NAMALWA (cell line): ENCODE measurements at places on chromosomes 1 and 21.

GRCh38 chr1:145777357-145778145, 46.3 kb downstream of the RNF115 start:
- no peak for DNase-seq

DNA sequence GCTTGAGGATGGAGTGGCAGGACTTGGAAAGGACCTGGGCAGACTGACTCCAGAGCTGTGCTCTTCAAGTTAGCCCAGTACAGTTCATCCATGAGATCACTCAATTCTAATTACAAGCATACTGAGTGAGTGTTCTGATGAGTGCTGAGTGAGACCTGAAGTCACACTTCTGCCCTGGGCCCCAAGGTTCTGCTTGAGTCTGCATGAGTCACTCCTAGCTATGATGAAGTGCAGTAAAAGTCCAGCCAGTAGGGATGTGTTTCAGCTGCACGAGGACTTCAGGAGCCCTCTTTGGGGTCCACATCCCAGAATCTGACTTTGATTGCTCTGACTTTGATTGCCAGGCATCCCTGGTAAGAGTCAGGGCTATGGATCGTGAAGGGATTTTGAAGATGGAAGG, 35.8 kb downstream of the PLEKHA6 start:
- DNase-seq, result no peak

DNA sequence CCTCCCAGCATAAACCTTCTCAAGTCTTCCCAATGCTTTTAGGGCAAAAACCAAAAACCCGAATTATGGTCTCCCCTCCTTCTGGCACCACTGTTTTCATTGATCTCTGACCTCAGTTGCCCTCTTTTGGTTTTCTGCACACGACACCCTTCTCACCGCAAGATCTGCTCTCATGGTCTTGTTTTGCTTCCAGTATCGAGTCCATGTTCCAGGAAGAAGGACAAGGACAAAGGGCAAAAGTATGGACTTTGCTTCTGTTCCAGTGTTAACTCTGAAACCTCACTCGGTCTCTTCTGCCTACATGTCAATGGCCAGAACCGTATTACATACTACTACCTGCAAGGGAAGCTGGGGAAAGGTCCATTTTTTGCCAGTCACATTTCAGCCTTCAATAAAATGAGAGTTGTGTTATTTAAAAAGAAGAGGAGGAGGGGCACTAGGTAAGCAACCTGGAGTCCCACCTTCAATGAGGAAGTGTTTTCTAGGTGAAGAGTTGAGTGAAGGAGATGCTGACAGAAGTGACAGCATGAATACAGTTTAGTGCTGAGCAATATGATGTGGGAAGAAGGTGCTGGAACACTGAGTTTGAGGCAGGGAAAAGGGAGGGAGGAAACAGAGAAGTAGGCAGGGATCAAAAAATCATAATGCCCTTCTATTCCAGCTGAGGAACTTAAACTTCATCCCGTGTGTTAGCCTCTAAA, 183.4 kb downstream of the FGGY start:
- no peak for DNase-seq

GRCh38 chr1:193539731-193540459, 353.5 kb upstream of the B3GALT2 start:
- DNase-seq, result peak; percentile 64

DNA sequence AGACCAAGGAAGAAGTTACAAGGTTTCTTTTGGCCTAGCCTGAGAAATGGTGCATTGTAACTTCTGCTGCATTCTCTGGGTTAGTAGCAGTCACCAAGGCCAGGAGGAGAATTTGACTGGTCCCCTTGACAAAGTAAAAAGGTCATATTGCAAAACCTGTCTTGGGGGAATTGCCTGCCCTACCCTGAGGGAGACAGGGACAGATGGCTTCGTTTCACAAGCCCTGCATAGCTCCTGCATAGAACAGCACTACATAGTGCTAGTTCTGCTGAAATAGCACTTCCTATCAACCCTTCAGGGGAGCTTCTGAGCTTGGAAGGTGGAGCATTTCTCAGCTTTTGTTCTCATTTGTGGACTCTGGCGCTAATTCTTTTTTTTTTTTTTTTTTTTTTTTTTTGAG, 20.4 kb upstream of the AK2 start:
- no peak for DNase-seq

GRCh38 chr1:57858740-57859139, 434.9 kb upstream of the DAB1 start:
- DNase-seq, result no peak

DNA sequence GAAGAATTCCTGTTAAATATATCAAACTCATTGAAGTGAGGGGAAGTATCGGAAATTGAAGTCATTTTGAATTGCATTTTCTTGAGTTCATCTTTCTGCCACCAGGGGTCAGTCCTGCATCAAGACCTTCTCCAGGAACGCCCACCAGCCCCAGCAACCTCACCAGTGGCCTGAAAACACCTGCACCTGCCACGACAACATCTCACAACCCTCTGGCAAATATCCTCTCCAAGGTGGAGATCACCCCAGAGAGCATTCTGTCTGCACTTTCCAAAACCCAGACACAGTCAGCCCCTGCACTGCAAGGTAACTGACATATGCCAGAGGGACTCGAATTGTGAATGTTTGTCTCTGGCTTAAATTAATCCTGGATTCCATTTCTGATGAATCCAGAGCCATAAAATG, 22.8 kb upstream of the TARS2 start:
- peak; percentile 87 for DNase-seq

DNA sequence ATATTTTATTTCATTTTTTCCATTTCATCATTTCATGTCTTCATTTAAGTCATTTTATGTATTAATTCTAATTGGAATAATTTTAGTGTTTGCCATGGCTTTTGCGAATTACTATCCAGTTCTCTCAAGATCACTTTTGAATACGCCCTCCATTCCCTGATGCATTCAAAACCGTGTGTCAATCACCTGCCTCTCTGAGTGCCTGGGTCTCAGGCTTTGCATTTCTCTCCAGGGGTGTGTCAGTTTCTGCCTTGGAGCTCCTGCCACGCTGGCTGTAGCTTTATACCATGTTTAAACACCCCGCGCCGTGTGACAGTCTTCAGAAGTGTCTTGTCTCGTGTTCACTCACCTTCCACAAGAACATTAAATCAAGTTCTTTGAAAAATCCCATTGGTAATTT, 7.4 kb upstream of the DNMT3L start:
- no peak for DNase-seq

DNA sequence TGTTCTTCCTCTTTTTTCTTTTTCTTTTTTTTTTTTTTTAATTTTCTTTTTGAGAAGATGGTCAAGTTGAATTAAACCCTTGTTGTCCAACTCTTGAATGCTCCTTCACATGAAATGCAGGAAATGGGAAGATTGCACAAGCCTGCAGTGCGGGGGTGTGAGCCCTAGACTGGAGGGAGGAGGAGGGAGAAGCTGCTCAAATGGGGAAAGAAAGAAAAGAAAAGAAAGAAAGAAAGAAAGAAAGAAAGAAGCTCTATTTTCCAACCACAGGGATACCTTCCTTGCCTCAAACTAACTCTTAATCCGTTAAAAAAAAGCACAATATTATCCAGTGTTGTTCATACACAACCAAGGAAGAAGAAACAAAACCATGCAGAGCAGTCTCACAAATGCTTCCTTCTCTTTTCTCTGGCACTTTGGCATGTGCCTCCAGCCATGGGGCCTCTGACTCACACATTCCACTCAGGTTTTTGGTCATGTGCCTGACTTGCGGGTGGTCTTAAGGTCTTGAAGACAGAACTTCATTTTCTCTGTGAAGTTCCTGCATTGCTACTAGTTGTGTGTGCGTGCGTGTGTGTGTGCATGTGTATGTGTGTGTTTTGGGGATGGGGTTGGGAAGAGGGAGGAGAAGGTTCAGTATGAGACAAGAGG, 276.1 kb downstream of the RPS6KC1 start:
- no peak for DNase-seq

- no peak for DNase-seq
Measured at GRCh38 chr1:185305419-185305818, 11.6 kb downstream of the IVNS1ABP start.

- no peak for DNase-seq
Measured at GRCh38 chr1:11046270-11046566, 821 bp downstream of the MASP2 start.

GRCh38 chr1:150165622-150166612, 16.2 kb downstream of the PLEKHO1 start:
- DNase-seq, result peak; percentile 84

DNA sequence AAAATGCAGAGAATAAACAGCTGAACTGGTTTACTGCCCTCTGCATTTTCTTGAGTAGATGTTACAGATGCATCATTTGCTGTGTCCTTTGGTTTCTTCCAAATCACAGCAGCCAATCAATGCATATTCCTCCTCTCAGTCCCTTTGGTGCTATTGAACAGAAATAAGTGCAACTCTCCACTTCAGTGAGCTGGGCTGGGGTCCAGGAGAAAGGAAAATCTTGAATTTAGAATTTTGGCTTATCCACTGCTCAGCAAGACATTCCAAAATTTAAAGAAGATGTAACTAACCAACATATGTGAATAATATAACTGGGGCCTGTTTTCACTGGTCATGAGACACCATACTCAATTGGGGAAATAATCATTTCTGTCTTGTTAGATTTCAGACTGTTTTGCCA, 39.2 kb downstream of the PRMT6 start:
- DNase-seq, result no peak

- DNase-seq, result no peak
Measured at GRCh38 chr1:61140778-61141177, 58.4 kb downstream of the NFIA start.

DNA sequence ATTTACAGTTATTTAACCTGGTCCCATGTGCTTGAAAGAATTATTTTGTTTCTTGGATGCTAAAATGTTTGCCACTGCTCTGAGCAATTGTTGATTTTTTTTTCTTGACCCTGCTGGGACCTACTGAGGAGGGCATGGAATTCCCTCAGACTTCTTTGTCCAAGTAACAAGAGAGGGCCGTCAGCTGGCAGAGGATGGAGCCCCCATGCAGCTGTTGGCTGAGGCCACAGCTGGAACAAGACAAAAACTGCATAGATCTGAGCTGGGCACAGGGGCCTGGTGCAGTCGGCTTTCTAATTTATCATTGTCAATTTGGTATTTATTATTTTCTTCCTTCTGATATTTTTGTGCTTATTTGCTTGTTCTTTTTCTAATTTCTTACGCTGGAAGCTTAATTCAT, 39.6 kb upstream of the ABCG1 start:
- DNase-seq, result no peak

DNA sequence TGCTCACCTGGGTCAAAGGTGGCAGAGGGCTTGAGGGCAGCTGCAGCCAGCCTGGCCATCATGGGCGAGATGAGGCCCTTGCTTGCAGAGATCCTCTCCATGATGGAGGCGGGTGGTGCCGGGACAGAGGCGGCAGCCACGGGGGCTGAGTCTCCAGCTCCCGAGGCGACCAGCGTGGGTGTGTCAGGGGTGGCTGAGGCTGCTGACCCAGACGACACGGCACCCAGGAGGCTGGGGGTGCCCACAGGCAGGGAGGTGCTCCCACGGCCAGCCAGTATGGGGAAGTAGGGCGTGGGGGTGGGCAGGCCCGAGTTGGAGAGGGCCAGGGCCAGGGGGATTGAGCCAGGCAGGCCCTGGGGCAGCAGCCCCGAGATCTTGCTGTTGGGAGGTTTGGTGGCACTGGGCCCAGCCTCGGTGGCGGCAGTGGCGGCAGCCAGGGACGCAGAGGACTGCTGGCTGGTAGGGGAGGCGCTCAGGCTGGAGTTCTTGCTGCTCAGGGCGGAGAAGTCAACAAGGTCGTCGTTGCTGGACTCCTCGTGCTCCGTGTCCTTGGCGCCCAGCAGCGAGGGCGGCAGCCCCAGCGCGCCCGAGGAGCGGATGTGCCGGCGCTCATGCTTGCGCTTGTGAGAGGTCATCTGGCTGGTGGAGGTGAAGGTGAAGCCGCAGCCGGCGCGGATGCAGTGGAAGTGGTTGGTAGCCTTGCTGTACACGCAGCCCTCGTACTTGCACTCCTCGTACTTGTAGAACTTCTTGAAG, 142.9 kb downstream of the CASZ1 start:
- no peak for DNase-seq

DNA sequence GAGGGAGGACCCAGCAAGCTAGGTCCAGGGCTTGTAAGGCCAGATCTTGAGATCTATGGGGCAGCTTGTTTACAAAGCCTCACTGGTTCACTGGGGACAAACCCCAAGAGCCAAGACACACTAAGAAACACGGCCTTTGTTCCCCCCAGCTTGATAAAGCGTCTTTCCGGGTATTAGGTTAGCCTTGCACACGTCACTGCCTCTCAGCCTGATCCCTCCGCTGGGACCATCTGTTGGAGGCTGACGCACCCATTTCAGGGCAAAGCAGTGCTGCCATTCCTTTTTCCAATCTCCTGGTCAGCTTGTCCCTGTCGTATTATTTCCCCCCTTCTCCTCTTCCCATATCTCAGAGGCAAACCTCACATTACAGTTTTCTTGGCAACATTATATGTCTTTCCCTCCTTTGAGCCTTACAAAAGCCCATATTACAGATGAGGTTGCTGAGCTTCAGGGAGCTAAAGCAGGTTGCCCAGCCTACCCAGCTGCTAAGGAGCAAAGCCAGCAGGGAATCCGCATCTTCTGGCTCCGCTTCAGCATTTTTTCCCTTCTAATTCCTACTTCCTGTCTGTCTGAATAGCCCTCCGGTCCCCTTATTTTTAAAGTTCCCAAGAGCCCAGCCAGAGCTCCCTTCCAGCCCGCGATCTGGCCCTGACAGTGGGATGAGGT, 4.1 kb downstream of the HEYL start:
- no peak for DNase-seq

GRCh38 chr21:44740742-44741141, 29.4 kb upstream of the TSPEAR start:
- no peak for DNase-seq

DNA sequence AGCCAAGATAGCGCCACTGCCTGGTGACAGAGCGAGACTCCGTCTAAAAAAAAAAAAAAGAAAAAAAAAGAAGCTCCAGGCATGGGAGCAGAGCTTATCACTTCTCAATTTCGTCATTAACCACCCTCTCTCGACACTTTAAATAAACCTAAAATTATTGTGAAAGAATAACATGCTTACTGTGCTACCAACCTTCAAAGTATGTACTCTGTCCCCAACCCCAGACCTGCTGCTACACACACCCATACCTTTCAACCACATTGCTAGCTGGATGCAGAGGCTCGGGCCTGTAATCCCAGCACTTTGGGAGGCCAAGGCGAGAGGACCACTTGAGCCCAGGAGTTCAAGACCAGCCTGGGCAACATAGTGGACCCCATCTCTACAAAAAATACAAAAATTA, 38.7 kb downstream of the GNPAT start:
- no peak for DNase-seq

DNA sequence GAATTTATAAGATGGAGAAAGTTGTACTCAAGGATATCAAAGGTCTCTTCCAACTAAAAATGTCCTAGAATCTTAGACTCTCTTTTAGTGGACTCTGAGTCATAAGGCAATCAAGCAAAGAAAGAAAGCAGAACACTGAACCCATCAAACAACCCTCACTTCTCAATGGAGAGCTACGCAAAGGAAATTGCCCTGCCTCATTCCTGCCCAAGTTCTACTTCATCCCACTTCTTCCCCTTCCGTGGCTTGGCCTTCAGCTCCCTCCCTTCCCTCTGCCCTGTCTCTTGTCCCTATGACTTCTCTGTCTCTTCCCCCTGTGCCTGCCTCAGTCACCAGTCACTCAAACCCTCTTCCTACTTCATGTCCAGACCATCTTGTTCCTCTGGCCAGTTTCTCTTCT, 58.5 kb downstream of the RIMS3 start:
- DNase-seq, result no peak

GRCh38 chr1:118143121-118143520, 41.9 kb downstream of the SPAG17 start:
- DNase-seq, result no peak

GRCh38 chr1:214078950-214079349, 91.2 kb downstream of the PROX1 start:
- no peak for DNase-seq

GRCh38 chr1:162844153-162844552, 16.8 kb downstream of the CCDC190 start:
- DNase-seq, result no peak
